HepG2 (cell line): ENCODE measurements at places on chromosomes 1 and 21. TPM values are rescaled to one million over a fixed set of nuclear protein-coding genes. Genes with fewer than 3 reads are reported as not detected.

Gene TFF2
- polyA plus RNA-seq = 1.5 and 1.6 TPM in 2 replicates

Gene KLF17
- polyA plus RNA-seq = not detected in 2 replicates

Gene NUAK2
- polyA plus RNA-seq = 0.68 and 0.75 TPM in 2 replicates

Gene PGLYRP4
- polyA plus RNA-seq = not detected in 2 replicates

Gene TTC4
- polyA plus RNA-seq = 12.4 and 13.1 TPM in 2 replicates

Gene SHE
- polyA plus RNA-seq = not detected in 2 replicates

Gene TMEM51
- 18.5 and 22.3 TPM in 2 replicates for polyA plus RNA-seq

Gene OR2M3
- not detected in 2 replicates for polyA plus RNA-seq

DNA sequence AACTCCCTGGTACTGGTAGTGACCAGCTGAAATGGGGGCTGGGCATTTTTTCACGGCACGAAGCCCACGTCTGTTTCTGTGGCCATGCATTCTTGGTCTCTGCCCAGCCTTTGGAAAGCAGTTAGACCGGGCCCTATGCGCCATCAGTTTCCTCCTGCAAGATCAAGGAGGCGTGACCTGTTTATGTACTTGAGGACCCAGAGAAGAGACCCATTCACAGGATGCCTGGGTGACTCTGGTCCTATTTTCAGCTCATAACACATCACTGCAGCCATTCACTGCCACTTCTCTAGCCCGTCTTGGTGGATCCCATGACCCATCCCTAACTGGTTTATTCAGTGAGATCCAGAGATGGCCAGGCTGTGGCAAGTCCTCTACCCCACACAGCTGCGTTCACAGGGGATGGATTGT is 70.4 kb downstream of the SPSB1 start:
- no peak for DNase-seq

- peak; percentile 49 for DNase-seq
Observed at GRCh38 chr1:174769961-174770549, 229.7 kb upstream of the CACYBP start.

DNA sequence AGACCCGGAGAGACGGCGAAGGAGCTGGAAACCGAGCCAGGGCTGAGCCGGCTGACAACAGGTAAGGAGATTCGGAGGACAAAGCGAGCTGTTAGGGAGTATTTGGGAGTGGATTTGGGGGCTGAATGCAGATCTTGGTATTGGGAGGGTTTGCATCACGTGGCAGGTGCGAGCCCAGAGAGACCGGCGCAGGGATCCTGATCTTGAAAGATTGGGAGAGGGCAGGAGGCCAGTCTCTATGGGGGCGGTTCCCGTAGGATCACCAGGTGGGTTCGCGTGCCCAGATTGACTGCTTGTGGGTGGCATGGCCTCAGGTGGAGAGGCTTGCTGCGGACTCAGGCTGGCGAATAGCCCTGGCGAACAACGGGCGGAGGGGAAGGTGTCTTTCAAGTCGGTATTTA is 204 bp downstream of the CIART start:
- no peak for DNase-seq

DNA sequence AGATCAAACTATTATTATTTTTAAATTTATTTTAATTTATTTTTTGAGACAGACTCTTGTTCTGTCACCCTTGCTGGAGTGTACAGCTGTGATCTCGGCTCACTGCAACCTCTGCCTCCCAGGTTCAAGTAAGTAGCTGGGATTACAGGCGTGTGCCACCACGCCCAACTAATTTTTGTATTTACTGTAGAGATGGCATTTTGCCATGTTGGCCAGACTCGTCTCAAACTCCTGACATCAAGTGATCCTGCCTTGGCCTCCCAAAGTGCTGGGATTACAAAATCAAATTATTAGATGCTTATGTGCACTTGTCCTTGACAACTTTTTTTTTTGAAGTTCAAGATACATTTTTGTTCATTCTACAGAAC is 15.4 kb downstream of the LIN9 start:
- DNase-seq = no peak

DNA sequence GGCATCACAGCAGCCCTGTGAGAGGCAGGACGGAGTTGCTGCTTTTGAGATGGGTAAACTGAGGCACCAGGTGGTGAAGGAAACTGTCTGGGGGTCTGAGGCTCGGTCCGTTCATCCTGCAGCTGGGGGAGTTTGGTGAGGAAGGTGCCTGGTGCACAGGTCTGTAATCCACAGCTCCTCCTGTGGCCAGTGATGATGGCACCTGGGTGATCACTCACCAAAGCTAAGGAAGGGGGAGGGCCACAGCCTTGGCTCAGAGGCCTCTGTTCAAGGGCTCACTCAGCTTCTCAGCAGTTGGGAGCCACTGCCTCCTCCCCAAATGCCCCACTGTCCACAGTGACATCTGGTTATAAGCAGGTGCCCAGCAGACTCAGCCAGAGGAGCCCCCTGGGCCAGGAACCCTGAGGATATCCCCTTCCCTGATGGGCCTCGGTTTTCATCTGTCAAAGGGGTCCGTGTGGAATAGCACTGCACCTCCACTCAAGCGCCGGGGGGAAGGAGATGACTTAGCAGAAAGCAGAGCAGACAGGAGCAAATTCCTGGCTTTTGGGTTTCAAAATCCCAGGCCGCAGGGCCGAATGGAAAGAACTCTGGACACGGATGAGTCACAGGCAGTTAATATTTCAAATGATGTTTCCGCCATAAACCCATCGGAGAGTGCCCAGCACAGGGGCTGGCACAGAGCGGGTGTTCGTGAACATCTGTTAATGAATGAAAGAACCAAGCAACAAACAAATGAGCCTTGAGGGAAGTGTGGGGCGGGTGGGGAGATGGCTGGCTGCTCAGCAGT is 82.8 kb downstream of the DMRTB1 start:
- DNase-seq = no peak

GRCh38 chr1:153921803-153922075 is 1.0 kb downstream of the GATAD2B start:
- no peak for DNase-seq

- no peak for DNase-seq
Observed at GRCh38 chr1:233097546-233097945, 147.1 kb downstream of the NTPCR start.

- DNase-seq = no peak
Observed at GRCh38 chr21:39006571-39007311, 176.5 kb downstream of the PSMG1 start.

- no peak for DNase-seq
Observed at GRCh38 chr1:246221485-246222255, 285.4 kb downstream of the SMYD3 start.

DNA sequence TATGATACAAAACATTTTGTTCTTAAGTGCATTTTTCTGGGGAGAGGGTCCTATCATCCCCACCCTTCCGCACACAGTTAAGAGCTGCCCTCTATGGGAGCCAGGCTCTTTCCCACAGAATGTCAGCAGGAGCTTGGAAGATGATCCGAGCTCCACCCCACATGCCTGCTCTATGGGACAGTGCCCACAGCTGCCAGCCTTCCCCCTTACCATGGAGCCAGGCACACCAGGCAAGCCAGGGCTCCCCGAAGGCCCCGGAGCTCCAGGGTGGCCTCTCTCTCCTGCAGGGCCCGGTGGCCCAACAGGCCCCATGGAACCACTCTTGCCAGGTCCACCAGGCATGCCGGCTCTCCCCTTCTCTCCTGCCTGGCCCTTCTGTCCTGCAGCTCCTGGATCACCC is 10.4 kb upstream of the PEF1 start:
- no peak for DNase-seq

GRCh38 chr21:17466166-17466565 is 46.7 kb upstream of the CXADR start:
- DNase-seq = peak; percentile 51

DNA sequence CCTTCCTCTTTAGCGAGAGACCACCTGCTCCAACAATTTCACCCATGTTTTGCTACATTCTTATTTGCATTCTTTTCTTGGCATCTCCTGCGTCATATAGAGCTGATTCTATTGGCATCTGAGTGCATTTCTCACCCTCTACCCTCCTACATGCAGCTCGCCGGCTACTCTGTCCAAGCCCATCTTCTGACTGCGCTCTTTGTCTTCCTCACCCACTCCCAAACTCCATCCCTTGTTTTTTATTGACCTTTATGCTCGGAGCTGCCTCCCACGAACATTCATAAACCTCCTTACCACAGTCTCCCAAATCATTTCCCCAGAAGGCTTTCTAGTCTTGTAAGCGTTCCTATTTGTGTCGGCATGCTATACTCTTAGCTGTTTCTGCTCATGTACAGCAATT is 33.6 kb upstream of the FMN2 start:
- DNase-seq = no peak

GRCh38 chr1:14987829-14988603 is 165.5 kb upstream of the TMEM51 start:
- DNase-seq = no peak

DNA sequence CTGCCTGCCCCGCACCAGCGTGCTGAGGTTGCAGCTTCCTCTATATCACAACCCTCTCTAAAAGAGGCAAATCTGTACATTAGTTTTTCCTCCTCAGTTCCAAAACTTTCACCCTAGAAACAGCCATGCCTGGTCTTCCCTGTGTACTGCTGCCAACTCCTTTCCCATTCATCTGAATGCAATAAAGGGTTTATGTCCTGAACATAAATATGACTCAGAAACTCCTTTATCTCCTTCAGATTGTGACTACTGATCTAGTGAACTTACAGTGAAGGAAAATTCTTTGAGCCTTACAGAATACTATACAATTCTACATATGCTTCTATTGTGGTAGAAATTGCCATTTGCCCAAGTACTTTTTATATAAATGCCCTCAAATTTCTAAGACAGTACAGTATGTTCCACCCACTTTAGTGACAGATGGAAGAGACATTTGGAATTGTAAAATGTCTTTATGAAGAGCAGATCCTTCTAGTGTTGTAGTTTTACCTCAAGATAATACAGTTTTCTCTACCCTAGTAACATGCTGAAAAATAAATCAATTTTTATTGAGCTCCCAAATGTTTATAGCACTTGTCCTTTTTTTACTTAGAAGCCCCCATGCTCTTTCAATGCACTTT is 345.1 kb upstream of the SNX7 start:
- no peak for DNase-seq

DNA sequence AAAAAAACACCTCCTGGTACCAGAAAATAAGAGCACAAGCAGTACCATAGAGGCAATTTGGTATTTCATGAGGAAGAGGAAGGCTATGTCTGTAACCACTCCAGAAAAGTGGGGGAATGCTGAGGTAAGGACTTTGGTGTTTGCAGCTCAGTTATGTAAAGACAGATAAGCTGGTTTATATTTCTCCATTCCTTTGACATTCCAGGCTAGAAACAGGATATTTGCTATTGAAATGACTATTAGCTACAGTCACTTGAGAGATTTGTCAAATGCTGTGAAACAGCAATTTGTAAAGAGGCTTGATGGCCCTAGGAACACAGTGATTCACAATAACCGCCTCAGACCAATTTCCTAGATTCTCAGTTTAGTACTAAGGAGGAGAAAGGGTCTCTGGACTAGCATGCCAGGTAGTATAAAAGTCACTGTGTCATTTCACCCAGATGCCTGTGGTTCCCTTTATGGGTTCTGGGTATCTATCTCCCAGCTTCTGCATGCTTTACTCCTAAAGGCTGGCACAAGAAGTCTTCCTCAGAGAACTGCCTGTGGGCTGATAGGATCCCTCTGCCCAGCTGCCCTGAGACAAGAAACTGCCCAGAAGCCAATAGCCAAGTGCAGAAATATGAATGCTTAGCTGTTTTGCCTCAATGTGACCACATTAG is 80.5 kb downstream of the VCAM1 start:
- DNase-seq = peak; percentile 27

GRCh38 chr21:42121794-42122193 is 50.7 kb downstream of the UMODL1 start:
- no peak for DNase-seq

- DNase-seq = no peak
Observed at GRCh38 chr21:44810779-44811178, 7.1 kb downstream of the SUMO3 start.

GRCh38 chr1:217443845-217444244 is 187.0 kb downstream of the GPATCH2 start:
- DNase-seq = no peak

DNA sequence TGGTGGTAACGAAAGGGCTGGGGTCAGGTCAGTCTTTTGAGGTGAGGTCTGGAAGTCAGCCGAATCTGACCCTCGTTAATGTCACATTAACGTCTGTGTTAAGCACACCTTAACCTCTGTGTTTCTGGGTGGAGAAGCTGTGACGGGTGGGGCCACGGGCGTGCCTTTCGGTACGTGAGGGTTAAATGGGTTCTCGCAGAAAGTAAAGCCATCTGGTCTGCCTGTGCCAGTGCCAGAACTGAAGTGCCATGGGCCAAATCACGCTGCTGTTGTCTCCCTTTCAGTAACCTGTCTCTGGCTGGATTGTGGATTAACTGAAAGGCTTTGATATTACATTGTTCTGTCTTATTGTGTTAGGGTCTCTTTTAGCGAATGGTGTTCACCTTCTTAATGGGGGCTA is 14.4 kb downstream of the URB2 start:
- DNase-seq = no peak

GRCh38 chr1:221761354-221762002 is 19.6 kb upstream of the DUSP10 start:
- no peak for DNase-seq

DNA sequence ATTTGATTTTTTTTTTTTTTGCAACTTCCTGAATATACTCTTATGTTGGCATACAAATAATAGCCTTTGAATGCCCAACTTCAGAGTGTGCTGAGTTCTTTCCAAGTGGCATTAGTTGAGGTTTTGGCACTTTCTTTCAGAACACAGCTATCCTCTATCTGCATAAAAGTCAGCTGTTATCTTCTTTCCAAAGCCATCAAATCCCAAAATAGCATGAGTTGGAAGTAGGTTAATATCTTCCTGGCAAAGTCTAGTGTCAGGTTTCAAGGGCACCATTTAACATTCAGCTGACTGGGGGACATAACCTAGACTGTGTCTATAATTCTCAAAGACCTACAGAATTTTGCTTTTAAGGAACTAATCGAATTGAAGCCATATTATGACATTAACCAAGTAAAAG is 223.9 kb downstream of the PLPP3 start:
- DNase-seq = no peak

GRCh38 chr1:52769346-52770033 is 43.2 kb downstream of the ZYG11B start:
- no peak for DNase-seq

DNA sequence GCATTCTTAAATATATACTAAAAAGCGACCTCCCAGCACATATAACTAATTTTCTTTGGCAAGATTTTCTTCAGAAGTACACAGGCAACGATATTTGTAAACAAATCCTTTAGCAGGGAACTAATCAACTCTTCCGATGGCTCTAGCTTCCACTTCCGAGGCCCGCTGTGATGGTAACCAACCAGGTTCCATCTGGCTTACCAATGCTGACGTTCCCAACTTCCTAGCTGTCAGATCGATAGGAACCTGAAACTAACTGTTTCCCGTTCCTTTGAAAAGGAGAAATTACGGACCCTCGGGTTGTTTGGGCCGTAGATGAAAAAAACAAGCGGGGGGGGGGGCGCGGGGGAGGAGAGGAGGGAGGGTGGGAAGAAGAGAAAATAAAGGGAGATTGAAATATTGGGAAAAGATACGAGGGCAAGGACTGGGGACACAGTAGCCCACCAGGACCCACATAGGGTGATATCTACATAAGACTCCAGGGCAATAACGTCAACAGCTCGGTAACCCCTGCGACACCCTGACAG is 513 bp downstream of the GTF2B start:
- DNase-seq = peak; percentile 36

GRCh38 chr1:11923069-11923826 is 3.0 kb downstream of the KIAA2013 start:
- no peak for DNase-seq
